Effector memory CD4-positive, alpha-beta T cell (primary cell): ENCODE measurements at places on chromosomes 4 and X.
A peak's percentile ranks its signal among the peaks of the same experiment; 100 is the strongest.

DNA sequence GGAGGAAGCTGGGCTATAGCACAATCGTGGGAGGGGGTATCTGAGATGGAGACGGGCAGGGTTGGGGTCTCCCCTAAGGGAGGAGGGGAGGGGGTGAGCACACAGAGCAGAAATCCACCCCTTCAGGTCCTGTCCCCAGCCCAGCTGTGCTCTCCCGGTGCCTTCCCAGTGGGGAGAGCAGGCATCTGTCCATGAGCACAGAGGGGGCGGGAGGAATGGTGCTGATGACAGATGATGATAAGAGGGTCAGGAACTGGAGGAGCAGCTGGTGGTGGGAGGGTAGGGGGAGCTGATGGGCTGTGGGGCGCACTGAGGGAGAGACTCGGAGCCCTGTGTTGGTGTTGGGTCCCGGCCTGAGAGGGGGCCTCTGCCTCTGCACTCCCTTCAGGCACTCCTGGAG, 8.6 kb downstream of the ATP2B3 start:
- no peak for DNase-seq

- DNase-seq = no peak
Measured at GRCh38 chrX:23898412-23898959, 9.3 kb downstream of the APOO start.

GRCh38 chr4:100632163-100632562, 114.3 kb upstream of the EMCN start:
- DNase-seq = no peak

GRCh38 chr4:140213749-140214148, 59.8 kb upstream of the MAML3 start:
- DNase-seq = no peak

DNA sequence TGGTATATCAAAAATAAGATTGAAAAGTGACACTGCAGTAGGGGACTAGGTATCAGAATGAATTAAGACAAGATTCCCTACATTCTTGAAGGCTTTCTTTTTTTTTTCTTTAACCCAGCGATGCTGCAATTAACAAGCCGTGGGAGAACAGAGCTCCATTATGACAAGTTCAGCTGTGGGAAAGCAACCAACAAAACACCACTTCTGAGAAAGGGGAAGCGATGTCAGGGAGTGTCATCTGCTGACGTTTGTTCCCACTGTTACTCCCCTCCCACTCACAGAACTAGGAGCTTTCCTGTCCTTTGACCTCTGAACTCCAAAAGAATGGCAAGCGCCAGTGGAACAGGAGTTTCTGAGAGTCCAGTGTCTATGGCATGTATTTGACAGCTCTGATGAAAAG, 90.2 kb upstream of the SLITRK2 start:
- no peak for DNase-seq

DNA sequence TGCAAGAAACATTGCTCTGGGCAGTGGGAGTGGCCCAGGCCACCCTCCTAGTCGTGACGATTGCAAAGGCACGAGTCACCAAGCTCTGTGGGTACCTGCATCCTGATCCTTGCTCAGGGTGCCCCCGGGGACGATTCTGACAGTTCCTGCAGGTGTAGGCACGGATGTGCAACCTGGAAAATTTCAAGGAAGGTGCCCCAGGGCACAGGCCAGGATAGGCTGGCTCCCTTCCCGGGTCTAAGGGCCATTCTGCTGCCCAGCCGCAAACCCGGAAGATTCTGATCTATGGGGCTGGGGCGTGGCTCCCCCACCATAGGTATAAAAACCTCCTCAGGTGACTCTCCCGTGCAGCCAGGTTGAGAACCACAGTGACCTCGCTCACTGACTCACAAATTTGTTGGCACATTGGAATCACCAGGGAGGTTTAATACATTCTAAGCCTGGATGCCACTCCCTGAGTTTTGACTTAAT, 228.5 kb downstream of the PTTG2 start:
- DNase-seq = no peak

DNA sequence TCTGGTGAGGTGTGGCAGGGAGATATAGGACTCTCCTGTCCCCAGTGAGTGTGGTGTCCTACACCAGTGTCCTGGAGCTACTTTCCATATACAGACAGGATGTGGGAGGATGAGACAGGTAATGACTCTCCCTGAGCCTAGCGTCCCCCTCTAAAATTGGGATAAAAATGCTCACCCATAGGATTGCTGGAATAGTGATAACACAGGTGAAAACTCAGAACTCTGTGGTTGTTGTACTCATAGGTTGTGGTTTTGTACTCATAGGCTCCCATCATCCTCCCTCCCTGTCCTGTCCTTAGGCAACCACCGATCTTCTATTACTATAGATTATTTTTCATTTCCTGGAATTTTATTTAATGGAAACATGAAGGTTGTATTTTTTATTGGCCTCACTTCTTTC, 60.7 kb upstream of the NXF3 start:
- no peak for DNase-seq

DNA sequence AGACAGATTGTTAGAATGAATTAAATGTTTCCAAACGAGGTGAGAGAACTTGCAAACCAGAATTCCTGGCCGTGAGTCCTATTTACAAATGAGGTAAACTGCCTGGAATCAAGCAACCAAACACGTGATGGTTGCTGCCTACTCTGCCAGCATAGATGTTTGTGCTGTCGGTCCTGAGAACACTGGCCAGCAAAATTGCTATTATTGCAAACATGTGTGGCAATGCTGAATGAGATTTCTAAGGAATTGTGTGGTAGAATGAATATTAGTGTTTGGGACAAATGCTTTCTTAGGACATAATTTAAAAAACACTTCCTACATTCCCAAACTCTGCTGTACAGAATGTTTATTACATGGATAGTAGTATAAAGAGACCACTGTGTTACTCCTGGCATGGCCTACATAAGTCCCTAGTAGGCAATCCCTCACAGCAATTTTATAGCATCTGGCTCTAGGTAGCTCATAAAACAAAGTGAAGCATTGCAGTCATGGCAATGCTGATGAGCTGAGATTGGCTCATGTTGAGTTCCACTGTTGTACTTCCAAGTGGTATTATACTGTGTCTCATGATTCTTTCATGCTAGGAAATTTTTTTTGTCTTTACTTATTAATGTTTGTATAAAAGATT, 605.2 kb upstream of the EPHA5 start:
- DNase-seq = no peak

DNA sequence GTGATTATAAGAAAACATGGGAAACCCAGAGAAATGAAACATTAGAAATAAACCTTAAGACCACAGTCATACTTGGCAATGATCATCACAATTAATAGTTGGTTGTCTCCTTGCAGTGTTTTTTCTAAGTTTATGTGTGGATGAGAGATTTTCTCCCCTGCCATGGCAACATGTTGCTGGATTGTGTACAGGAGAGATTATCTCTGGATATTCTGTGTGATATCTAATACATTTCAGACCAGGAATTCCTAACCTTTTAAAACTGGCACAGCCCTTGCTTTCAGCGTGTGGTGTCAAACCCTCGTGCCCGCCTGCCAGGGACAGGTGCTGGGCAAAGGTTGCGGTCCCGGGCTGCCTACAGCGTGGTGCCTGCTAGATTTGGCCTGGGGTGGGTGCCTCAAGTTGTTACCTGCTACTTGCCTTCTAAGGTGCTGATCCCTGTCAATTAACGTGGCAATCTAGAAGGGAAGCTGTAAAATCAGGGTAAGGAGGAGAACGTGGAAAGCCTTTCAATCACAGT, 100.5 kb downstream of the TMEM131L start:
- DNase-seq = no peak

GRCh38 chr4:39256436-39256835, 74.1 kb downstream of the WDR19 start:
- DNase-seq = no peak

DNA sequence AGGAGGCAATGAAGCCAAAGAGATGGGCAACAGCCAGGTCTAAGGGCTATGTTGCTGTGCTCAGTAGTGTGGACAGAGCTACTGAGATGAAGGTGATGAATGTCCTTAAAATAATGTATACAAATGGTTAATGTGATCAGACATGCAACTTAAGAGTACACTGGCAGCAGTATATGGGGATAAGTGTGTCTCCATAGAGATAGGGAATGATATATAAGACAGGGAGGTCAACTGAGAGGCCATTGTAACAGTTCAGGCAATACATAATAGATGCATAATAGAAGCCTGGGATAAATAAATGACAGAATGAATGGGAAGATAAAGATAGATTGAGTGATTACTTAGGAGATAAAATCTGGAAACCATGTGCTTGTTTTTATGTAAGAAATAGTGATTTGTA, 250.0 kb downstream of the CFAP299 start:
- no peak for DNase-seq

GRCh38 chrX:100817340-100817739, 2.9 kb upstream of the CSTF2 start:
- DNase-seq = no peak

DNA sequence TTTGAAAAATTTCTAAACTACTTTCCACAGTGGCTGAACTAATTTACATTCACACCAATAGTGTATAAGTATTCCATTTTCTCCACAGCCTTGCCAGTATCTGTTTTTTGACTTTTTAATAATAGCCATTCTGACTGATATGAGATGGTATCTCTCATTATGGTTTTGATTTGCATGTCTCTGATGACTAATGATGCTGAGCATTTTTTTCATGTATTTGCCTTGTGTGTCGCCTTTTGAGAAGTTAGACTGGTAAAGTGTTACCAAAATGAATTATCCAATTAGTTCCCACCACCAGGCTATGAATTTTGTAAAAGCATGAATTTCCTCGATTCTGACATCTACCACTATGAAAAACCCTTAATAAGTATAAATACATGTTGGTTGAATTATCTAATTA, 242.2 kb upstream of the GK2 start:
- no peak for DNase-seq

- DNase-seq = no peak
Measured at GRCh38 chrX:120514236-120514635, 45.1 kb upstream of the LAMP2 start.

GRCh38 chr4:83022724-83023450, 12.1 kb upstream of the COPS4 start:
- DNase-seq = no peak

GRCh38 chrX:10172877-10173276, 16.1 kb downstream of the CLCN4 start:
- DNase-seq = no peak

- no peak for DNase-seq
Measured at GRCh38 chrX:37641859-37642258, 43.7 kb upstream of the XK start.

- no peak for DNase-seq
Measured at GRCh38 chrX:152573866-152574265, 63.8 kb upstream of the GABRQ start.

DNA sequence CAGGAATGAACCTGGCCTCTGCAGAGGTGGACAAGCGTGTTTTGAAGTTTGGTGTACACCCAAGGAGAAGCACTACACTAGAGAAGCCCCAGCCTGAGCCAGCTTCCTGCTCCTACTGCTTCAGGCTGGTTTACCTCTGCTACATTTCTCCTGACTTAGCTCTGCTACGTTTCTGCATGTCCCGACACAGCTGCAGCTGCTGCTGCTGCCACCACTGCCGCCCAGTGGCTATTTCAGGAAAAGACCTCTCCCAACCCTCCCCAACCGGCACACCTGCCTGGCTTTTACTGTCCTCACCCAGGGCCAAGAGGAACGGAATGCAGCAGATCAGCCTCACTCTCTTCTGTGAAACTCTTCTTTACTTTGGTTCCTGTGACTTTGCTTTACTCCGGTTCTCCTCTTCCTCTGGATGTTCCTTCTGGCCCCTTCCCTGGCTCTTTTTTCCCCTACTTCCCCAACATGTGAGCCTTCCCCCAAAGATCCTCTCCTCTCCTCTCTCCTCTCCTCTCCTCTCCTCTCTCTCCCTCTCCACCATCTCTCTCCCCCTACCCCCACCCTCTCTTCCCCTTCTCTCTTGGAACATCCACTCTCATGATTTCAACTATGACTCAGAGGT, 3.1 kb upstream of the P2RY4 start:
- DNase-seq = peak; percentile 0

DNA sequence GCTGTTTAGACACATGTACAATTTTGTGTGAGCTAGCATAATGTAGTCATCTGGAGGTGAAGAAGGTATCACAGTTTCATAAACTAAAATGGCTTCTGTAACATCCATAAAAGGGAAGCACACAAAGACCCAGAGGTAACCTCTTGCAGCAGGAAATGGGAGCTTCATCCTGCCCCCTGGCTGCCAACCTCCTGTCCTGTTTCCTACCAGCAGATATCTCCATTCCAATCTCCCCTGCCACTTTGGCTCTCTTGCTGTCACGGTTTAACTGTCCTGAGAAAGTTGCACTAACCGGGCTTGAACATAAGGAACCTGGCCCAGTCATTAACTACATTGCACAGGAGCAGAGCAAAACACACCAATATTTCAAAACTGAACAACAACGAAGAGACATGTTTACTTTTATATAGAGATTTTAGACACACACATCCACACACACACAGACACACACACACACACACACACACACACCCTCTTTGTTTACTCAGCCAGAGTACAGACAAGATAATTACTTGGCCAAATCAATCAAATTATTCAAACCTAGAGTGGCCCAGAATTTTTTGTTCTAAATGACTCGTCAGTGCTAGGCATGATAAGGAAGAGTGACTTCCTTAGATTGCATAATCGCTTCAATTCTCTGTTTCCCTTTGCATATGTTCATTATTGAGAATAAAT, 24.2 kb downstream of the MID2 start:
- DNase-seq = no peak

DNA sequence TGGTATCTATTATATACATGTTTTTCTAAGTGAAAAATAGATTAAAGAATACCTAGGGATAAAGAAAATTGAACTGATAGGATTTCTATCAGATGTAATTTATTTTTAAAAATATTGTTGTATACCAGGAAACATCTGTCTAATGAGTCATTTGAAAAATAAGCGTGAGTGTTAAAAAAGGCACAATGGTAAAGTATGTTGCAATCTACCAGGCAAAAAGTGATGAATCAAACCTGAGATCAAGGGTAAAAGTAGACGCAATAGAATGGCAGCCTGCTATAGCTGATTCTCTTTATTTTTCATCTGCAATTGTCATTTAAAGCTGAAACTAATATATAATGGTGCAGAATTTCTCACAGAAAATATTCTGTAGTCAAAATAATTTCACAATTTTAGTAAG, 1119.6 kb downstream of the PCDH18 start:
- no peak for DNase-seq

GRCh38 chr4:124433500-124433899, 279.0 kb downstream of the ANKRD50 start:
- no peak for DNase-seq

DNA sequence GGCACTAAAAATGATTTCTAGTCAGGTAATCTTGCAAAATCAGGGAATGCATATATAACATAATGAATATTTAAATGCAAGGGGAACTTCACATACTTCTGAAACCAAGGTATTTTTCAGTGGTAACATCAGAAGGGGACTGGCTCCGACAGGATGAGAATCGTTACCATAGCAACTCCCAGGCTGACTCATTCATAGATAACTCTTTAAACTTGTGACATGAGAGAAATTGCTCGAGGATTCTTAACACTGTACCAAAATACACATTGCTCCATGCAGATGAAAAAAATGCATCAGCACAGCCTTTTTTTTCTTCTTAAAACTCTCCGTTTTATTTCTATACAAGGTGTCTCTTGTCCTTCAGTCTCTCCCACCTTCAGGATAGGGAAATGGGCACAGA, 114.3 kb downstream of the GABRB1 start:
- no peak for DNase-seq

- DNase-seq = no peak
Measured at GRCh38 chr4:33080275-33080674, 2360.1 kb downstream of the PCDH7 start.
